Cerebellar nuclear complex (tissue), 1 donor: ENCODE measurements at places on chromosomes 1 and 21.

DNA sequence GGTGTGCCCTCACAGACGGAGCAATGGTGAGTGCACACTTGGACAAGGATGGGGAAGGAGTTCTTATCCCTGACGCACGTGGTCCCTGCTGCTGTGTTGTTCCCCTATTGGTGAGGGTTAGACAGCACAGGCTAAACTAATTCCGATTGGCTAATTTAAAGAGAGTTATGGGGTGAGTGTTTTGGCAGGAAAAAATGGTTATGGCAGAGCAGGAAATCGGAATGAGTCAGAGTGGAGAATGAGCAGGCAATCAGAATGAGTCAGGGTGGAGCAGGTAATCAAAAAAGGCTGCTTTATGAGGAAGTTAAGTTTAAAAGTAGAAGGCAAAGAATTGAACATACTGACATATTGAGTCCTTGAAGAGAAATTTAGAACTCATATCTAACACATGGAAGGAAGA is 100.5 kb downstream of the NGF start:
- DNase-seq, result no peak

GRCh38 chr1:53715478-53715877 is 23.5 kb downstream of the GLIS1 start:
- DNase-seq, result no peak

GRCh38 chr1:64309431-64309831 is 106.0 kb downstream of the UBE2U start:
- DNase-seq, result no peak

- no peak for DNase-seq
Measured at GRCh38 chr1:27646676-27647075, 11.7 kb upstream of the FGR start.

GRCh38 chr1:151146072-151146411 is 389 bp downstream of the SEMA6C start:
- DNase-seq, result no peak

DNA sequence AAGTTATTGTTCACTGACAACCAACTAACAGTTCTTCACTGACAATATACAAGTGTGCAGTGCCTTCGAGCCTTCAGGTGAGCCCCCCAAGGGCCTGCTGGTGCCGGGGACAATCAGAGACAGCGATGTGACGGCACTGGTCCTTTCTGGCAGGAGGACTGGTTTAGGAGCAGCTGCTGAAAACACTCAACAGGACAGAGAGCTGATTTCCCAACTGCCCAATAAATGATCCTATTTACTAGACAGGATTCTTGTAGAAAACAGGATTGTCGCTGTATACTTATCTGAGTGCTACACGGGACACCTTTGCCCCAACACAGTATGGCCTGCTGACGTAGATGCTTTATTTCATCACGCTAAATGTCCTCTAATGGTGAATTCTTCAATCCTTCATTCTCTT is 65.4 kb downstream of the TP53BP2 start:
- no peak for DNase-seq

GRCh38 chr1:218677026-218677425 is 331.9 kb downstream of the TGFB2 start:
- DNase-seq, result no peak

- no peak for DNase-seq
Measured at GRCh38 chr1:31521761-31522555, 54.4 kb upstream of the TINAGL1 start.

GRCh38 chr1:234644928-234645327 is 35.0 kb upstream of the IRF2BP2 start:
- DNase-seq, result no peak

- DNase-seq, result peak; percentile 43
Measured at GRCh38 chr1:27342778-27343638, 1.2 kb downstream of the SYTL1 start.

GRCh38 chr1:183824291-183824690 is 19.4 kb downstream of the RGL1 start:
- DNase-seq, result no peak

DNA sequence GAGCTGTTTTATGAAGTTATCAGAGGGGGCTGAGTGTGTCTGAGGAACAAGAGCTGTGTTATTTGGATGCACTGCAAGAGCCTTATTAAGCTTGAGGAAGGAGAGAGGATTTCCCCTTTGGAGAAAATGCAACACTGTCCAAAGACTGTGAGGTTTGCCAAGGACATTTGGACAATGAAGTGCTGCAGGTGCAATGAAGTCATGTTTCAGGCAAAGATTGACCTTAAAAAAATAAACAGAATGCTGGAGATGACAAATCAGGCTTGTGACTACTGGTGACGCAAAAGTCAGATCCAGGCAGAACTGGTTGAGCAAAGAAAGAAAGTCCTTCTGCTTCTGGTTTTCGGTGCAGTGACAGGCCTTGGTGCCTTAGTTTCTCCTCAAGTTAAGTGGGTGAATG is 125.2 kb upstream of the KIAA0040 start:
- DNase-seq, result no peak

- DNase-seq, result no peak
Measured at GRCh38 chr1:167095368-167095767, 1.5 kb downstream of the STYXL2 start.
